Frontal cortex (tissue), 4 donors: ENCODE measurements at places on chromosomes 6 and 20. TPM values are rescaled to one million over a fixed set of nuclear protein-coding genes. Genes with fewer than 3 reads are reported as not detected.

DNA sequence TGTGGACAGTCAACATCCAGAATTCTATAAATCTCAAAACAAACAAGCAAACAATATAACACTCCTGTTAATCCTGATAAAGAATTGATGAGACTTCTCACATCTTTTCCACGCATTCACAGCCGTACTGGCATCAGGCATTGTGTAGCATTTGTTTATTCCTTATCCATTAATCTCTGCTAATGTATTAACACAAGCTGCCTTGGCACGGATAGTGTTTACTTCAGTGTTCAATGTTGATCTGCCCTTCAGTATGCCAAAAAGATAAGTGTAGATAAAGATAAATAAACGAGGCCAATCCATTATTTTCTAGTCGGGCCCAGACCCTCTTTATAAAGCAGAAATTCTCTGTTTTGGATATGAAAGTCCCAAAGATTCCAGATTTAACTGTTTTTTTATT lies 16.1 kb downstream of the UFL1 start:
- no peak for DNase-seq

GRCh38 chr6:2956930-2957685 lies 14.3 kb downstream of the SERPINB6 start:
- no peak for DNase-seq

- no peak for DNase-seq
Measured at GRCh38 chr20:40961176-40961575, 67.4 kb upstream of the TOP1 start.

- DNase-seq = no peak
Measured at GRCh38 chr6:159996087-159996622, 27.3 kb downstream of the IGF2R start.

DNA sequence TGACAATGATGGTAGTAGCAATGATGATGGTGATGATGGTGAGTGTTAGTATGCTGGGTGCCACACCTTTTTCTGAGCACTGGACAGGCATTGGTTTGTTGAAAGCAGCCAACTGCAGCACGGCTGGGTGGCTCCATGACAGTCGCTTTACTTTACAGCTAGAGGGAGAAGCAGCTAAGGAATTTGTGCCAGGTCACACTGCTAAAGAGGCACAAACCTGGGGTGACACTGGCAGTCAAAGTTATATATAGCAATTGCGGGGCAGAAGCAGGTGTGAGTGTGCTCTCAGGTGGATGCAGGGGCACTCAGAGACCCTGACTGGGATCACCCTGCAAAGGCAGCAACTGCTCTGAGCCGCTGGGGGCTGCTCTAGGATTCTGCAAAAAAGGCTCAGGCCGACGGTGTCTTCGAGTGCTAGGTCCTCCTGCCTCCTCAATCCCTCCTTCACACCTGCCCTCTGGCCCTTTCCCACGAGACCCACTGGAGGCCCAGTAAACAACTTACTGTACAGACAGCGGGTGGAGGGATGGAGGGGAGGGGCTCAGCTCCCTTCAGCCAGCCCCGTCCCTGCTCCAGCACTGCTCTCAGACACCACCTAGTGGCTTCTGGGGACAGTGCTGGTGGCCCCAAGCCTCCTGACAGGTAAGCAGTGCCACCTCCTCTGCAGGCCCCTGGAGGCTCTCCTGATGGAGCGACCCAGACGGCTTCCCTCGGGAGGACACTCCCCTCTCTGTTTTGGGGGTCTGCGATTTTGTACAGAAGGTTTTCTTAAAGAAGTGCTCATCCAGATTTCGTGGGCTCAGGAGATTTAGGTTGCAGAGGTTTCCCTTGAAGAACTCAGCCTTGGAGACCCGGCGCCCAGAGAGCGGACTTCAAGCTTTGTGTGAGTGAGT lies 4.4 kb upstream of the RPS21 start:
- peak; percentile 82 for DNase-seq

The APOM gene
- 0.41 TPM for total RNA-seq

The ECT2L gene
- 0.82 TPM for total RNA-seq

The PRIM2 gene
- total RNA-seq = 25.7 TPM

The CLPSL1 gene
- not detected for total RNA-seq

The RUNX2 gene
- total RNA-seq = 0.41 TPM

The ACSS1 gene
- total RNA-seq = 3.7 TPM

The PLTP gene
- total RNA-seq = 19.2 TPM
